ENCODE measurements at places on chromosomes 2 and 18.

DNA sequence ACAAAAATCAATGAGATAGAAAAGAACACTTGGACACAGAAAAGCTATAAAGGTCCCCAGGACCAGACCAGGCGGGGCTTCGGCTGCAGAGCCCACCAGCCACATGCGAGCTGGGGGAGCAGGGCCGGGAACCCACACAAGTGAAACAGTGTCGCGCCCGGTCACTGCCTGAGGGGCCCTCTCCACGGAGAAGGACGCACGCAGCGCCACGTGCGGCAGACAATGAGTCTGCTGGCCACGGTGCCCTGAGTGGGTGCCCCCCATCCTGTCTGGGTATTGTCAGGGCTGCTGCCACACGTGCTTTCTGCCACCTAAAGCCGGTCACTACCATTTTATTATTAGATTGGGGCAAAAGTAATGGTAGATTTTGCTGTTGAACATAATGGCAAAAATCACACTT, 207.9 kb upstream of the HDAC4 start:
- DNase-seq, result no peak

DNA sequence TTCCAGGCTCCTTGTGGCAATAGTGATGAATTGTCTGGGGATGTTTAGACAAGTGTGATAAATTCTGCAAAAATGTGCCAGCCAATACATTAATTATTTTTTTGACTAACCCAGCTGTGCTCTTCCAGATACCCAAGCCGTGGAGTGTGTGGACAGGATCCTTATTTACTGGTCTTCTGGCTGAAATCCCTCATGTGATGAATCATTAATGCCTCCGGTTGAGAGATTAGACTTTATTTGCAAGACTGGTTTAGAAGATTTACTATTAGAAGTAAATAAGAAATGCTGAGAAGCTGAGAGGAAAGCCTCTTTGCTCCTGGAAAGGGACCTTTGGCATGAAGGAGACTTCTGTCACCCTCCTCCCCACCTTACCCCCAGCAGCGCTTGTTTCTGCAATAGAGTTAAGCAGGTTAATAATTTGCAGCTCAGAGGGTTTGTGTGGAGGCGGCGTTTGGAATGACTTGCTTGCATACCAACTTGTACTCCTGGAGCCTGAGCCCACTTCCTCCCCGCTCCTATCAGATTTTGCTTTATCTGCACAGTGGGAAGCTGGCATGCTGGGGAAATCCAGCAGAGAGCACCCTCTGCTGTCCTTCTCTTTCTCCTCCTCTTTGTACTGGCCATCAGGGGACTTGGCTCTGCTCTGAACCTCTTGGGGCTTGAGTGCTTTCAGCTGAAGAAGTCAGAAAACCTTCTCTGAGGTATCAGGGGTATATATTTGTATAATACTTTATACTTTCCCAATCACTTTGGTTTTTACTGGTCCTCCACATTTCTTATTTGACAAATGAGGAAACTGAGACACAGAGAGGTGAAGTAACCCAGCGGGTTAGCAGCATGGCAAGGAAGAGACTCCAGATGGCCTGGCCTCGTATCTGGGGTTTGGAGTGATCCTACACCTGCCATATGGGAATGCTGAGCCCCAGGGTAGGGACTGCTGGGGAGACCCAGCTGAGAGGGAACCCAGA, 16.3 kb downstream of the SLC3A1 start:
- DNase-seq, result peak; percentile 88

DNA sequence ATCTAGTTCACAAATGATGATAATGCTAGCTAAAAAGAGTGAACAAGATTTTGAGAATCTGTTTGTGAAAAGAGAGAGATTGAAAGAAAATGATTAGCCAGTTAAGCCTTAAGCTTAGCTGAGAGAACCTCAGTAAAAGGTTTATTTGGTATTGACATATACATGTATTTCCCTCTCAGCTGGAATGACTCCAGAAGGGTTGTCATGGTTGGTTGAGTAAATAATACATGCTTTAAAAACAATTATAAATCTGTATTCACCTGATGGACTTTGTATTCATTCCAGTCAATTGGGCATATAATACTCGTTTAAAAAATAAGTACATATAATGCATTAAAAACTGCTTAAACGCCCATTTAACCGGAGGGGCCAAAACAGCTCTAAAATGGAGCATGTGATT, 181.4 kb downstream of the GRB14 start:
- DNase-seq, result peak; percentile 16

- DNase-seq, result peak; percentile 72
Measured at GRCh38 chr2:68907232-68907919, 36.2 kb upstream of the BMP10 start.

DNA sequence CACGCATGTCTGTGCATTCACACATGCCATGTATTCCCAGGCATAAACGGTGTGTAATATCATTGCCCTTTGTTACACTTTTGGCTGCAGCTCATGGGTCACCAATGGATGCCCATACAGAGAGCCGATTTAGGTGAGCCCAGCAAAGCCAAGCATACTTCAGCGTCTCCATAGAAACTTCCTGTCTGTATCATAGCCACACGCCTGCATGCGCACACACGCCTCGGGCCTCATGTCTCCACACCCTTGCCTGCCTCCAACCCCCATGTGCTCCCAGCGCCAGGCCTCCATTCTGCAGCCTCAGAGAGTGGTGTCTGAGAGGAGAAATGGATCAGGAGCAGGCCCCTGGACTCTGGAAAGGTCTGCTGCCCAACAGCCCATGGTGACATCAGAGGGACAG, 33.5 kb upstream of the SELENOI start:
- no peak for DNase-seq

DNA sequence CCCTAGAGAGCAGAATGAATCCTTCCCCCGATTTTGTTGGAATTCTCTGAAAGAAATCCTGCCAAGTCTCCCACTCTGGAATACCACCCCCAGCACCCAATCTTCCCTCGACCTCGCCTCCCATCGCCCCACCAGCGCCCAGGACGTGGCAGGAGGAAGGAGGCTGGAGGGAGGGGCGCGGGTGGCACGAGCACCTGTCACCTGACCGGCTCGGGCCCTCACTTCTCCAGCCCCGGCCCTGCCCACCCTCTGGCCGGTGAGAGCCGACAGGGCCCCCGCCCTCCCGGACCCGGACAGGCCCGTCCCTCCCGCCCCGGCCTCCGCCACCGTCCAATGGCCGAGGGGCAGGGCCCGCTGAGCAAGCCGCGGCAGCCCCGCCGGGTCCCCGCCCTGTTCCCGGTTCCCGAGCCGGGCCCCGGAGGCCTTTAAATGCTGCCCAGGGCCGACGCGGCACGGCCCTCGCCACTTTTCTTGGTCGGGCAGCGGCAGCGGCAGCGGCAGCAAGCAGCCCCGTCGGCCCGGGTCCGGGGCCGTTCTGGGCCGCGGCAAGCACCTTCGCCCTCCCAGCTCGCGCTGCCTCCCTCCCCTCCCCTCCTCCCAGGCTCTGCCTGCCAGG, at the start of gene LGALSL:
Gene LGALSL (plus strand): TSS at position 393 of the 616 bp plus-strand sequence. CDS start 384 bp downstream, outside the sequence.
- peak; percentile 91 for DNase-seq

- DNase-seq, result no peak
Measured at GRCh38 chr2:216090369-216090786, 8.7 kb downstream of the TMEM169 start.

DNA sequence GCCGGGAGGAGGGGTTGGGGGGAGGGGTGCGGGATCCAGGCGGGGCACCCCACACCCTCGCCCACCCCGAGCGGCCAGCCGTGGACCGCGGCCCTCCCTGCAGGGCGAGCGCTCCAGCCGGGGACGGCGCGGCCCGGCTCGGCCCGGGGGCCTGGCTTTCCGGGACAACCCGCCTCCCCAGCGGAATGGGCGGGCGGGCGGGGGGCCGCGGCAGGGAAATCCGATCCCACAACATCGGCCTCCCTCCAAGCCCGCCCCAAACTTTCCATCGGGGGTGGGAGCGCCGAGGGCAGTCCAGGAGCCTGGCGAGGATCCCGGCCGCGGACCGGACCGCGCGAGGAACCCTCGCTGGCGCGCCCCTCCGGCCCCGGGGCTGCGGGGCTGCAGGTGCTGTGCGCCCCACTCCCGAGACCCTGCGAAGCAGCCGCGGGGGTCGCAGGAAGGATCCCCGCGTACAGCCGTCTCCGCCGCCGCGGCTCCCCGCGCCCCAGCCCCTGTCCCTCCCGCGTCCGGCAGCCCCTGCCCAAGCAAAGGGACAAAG, 529 bp downstream of the SEMA4C start:
- peak; percentile 77 for DNase-seq

DNA sequence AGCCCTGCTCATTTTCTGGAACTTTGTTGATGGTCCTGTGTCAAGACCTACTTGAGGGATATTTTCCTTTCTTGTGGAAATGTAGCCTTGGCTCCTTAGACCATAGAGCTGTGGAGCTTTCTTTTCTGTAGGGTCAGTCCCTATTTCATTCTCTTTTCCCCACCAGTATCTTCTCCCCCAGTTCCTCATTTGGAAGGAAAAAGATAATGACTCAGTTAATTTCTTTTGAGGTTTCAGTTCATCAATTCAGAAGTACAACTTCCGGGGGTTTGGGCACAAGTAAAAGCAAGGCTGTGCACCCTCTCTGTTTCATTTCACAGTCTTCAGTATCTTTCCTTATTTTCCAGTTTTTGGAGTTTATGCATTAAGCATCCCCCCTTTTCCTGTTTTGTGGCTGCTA, 70.7 kb downstream of the CDC42EP3 start:
- no peak for DNase-seq

- DNase-seq, result no peak
Measured at GRCh38 chr2:174797781-174798276, 33.6 kb upstream of the CHRNA1 start.

DNA sequence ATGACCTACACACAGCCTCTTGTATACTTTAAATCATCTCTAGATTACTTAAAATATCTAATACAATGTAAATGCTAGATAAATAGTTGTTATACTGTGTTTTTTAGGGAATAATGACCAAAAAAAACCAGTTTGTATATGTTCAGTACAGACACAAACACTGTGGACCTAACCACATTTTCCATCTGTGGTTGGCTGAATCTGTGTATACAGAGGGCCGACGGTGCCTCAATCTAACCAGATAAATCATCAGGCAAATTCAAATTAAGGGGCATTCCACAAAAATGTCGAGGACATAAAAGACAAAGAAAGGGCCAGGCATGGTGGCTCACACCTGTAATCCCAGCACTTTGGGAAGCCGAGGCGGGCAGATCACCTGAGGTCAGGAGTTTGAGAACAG, 14.1 kb downstream of the MGAT4A start:
- DNase-seq, result no peak

- DNase-seq, result peak; percentile 72
Measured at GRCh38 chr2:16614314-16614860, 51.2 kb downstream of the CYRIA start.

GRCh38 chr2:158402665-158403064, 53.9 kb downstream of the CCDC148 start:
- no peak for DNase-seq

DNA sequence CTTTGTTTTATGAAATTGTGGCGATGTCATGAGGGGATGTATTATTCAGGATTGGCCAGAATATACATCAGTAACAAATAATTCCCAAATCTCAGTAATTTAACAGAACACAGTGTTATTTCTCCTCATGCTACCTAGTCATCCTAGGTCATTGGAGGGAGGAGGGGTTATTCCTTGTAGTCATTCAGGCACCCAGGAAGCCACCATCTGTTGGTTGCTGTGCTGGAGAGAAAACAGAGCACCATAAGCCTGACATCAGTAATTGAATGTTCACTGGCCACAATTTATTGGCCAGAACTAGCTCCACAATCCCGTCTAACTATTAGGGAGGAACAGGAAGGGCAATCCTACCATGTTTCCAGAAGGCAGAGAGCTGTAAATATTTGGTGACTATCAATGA, 303.5 kb upstream of the CELF4 start:
- DNase-seq, result no peak

DNA sequence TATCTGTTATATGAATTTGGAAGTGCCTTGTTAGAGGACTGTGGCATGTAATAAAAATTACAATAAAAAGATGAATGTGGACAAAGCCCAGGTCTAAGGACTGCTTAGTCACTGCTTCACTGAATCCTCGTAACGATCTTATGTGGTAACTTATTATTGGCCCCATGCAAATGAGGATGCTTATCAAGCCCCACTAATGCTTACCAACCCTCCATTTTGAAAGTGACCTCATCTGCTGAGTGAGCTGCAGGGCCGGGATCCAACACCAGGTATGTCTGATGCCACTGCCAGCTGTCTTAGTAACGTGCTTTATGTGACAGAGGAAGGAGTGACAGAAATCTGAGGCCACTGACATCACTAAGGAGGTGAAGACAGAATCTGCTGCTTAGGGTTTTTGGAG, 65.3 kb upstream of the CCDC85A start:
- no peak for DNase-seq

- peak; percentile 92 for DNase-seq
Measured at GRCh38 chr18:32552421-32553030, 81.8 kb upstream of the GAREM1 start.

DNA sequence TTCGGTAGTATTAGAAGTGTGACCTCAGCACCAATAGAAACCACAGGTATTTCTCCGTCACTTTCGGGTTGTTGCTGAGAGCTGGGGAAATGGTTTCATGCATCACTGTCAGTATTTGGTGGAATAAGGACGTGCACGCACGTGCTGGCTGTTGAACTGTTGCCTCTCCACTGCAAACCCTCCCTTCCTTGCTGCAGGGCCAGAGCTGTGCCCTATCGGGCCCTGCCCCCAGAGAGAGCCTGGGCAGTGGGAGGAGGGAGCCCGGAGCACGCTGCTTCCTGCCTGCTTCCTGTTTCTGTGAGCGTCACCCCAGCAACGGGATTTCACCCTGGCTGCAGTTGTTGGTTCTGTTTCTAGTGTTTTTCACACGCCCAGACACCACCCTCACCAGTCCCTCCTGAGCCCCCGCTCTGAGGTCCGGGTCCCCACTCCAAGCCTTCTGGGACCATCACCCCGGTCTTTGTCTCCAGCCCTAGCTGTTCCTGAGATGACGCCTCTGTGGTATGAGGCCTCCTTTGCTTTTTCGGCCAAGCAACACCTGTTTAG, 47.4 kb downstream of the LRRFIP1 start:
- peak; percentile 98 for DNase-seq

DNA sequence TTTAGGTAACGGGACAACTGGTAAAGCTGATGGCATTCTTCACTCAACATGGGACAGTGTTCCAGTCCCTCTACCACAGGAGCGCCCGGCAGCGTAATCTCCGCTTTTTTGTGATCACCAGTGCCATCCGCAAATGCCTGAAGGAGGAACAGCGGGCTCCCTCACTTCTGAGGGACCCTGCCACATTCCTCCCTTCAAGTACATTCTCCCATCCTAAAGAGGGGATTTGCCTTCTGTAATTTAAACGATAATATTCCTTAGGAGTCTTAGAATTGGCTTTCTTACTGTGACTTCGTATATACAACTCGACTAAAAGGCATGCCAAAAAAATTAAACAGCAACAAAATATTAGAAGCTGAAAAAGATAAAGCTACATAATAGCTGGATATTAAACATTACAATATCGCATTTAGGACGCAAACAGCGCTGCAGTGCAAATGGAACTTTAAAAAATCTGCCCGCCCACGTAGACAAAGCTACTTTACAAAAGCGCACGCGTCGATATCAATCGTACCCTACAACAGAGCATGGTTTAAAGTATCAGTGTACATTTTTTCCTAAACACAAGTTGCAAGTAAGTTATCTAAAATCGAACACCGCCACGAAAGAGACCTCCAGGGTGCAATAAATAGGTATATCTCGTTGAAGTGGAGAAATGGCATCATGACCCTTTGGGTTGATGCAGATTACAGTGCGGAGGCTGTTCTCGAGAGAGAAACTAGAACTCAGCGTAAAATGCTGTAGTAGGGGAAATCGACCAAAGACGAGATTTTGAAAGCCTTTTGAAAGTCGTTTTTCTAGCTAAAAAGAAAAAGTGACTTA, 2.3 kb upstream of the VSNL1 start:
- DNase-seq, result peak; percentile 63

- no peak for DNase-seq
Measured at GRCh38 chr2:58494071-58494501, 253.0 kb upstream of the FANCL start.

Measured in DMS53 (cell line).